ENCODE measurements at places on chromosomes 11 and 22. TPM values are rescaled to one million over a fixed set of nuclear protein-coding genes. Genes with fewer than 3 reads are reported as not detected.

Gene SEC14L6
- 7.8 TPM for polyA plus RNA-seq

Gene NCAPD3
- polyA plus RNA-seq: 37.5 TPM

Gene TLCD5
- polyA plus RNA-seq: 10.1 TPM

Gene FREY1
- 0.41 TPM for polyA plus RNA-seq

Gene IFT27
- polyA plus RNA-seq: 68.0 TPM

Gene RRAS2
- 45.3 TPM for polyA plus RNA-seq

Gene NLRP14
- 0.77 TPM for polyA plus RNA-seq

Gene PLAAT3
- 22.6 TPM for polyA plus RNA-seq

Gene SLC17A6
- 0.06 TPM for polyA plus RNA-seq
